ENCODE measurements at places on chromosomes 6 and 20.

GRCh38 chr6:47160702-47161101, 118.6 kb upstream of the ADGRF1 start:
- no peaks in the 10 kb centered on the region for H3K27me3 ChIP-seq
- no peak overlapping the region for H3K27ac ChIP-seq
- no peak for DNase-seq
- H3K36me3 ChIP-seq = no peaks in the 10 kb centered on the region

GRCh38 chr20:43448748-43449535, 8.8 kb upstream of the SRSF6 start:
- no peak overlapping the region for H3K27ac ChIP-seq
- no peaks in the 10 kb centered on the region for H3K36me3 ChIP-seq
- peaks cover 10% of the 10 kb centered on the region for H3K27me3 ChIP-seq
- H3K4me3 ChIP-seq = no peak overlapping the region

GRCh38 chr6:139159016-139159415, 24.1 kb downstream of the HECA start:
- no peaks in the 10 kb centered on the region for H3K27me3 ChIP-seq
- H3K4me3 ChIP-seq = no peak overlapping the region
- DNase-seq = no peak
- no peak overlapping the region for H3K27ac ChIP-seq
- peaks cover 6% of the 10 kb centered on the region for H3K4me1 ChIP-seq
- H3K36me3 ChIP-seq = no peaks in the 10 kb centered on the region

GRCh38 chr20:46752728-46753127, 43.3 kb downstream of the SLC2A10 start:
- H3K27me3 ChIP-seq = peaks cover 15% of the 10 kb centered on the region
- H3K36me3 ChIP-seq = no peaks in the 10 kb centered on the region
- no peak overlapping the region for H3K27ac ChIP-seq
- no peak overlapping the region for H3K4me3 ChIP-seq

- H3K27me3 ChIP-seq = no peaks in the 10 kb centered on the region
- peak overlapping the region; percentile 70 for H3K4me3 ChIP-seq
- H3K27ac ChIP-seq = peak overlapping the region; percentile 89
- peaks cover 19% of the 10 kb centered on the region for H3K36me3 ChIP-seq
- H3K4me1 ChIP-seq = peaks cover 17% of the 10 kb centered on the region
Measured at GRCh38 chr6:12014027-12014872, 2.1 kb downstream of the HIVEP1 start.

- no peaks in the 10 kb centered on the region for H3K27me3 ChIP-seq
- H3K4me3 ChIP-seq = peak overlapping the region; percentile 32
- H3K27ac ChIP-seq = no peak overlapping the region
- no peak for DNase-seq
- H3K36me3 ChIP-seq = no peaks in the 10 kb centered on the region
Measured at GRCh38 chr6:122322824-122323223, 76.6 kb upstream of the HSF2 start.

DNA sequence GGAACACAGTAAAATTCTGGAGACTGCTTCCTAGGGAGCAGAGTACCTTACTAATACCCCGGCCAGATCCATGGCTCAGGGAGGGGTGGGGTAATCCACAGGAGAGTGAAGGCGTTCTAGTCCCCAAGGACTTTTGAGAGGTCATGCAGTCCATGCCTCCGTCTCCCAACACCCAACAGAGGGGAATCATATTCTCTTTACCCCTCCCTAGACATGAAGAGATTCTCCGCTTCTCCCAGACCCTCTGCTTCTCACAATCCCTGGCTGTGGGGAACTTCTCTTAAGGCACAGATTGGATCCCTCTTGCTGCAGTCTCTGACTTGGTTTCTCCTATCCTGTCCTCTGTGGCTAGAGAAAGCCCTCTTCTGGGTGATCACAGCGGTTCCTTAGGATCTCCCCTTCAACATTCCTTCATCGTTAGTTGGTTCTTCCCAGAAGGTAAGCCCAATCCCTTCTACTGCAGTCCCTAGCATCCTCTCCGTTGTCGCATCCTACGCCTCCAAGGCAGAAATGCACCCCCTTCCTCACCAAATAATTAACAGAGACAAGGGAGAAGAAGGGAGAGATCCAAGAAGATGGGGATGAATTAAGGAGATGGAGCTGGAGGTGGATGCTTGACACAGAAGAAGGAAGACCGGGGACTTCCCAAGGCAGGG, 562 bp downstream of the GGT7 start:
- peak overlapping the region; percentile 70 for H3K4me3 ChIP-seq
- H3K4me1 ChIP-seq = peaks cover 21% of the 10 kb centered on the region
- DNase-seq = no peak

DNA sequence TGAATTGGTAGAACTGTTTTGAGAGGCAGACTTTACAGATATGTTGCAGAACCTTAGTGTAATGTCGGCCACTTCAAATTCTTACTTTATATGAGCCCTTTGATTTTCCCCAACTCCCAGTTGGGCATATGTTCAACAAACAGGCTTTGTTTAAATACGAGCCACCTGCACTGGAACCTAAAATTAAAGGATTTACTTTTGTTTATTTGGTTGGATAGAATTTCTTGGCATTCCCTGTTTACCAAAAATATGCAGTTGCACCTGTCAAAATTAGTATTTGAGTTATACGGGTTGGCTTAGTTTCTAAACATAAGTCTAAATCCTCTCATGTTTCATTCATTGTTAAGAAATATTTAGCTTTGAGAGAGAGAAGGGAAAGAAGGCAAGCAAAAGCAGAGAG, 2.4 kb upstream of the GLYATL3 start:
- H3K4me3 ChIP-seq = no peak overlapping the region
- H3K36me3 ChIP-seq = no peaks in the 10 kb centered on the region
- H3K27ac ChIP-seq = no peak overlapping the region
- no peaks in the 10 kb centered on the region for H3K27me3 ChIP-seq
- no peak for DNase-seq
- H3K4me1 ChIP-seq = no peaks in the 10 kb centered on the region

DNA sequence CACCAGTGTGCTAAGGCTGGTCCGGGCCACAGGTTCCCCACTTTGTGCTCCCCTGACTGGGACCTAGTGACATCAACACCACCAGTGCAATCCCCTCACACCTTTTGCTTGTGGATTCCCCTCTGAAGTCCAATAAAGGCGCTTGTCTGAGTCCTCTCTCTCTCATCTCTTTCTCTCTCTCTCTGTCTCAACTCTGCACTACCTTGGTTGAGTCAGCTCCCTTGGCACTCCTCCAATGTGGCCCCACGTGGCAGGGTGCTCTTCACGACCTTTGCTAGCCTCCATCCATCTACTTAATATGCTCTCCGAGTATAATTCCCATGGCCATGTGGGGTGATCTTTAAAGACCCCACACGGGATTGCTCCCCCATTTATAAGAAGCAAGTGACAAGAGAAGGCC, 385.0 kb downstream of the CD83 start:
- H3K4me3 ChIP-seq = no peak overlapping the region
- peaks cover 9% of the 10 kb centered on the region for H3K4me1 ChIP-seq
- no peaks in the 10 kb centered on the region for H3K27me3 ChIP-seq
- no peak overlapping the region for H3K27ac ChIP-seq
- peak; percentile 12 for DNase-seq

- H3K36me3 ChIP-seq = no peaks in the 10 kb centered on the region
- no peaks in the 10 kb centered on the region for H3K27me3 ChIP-seq
- H3K4me1 ChIP-seq = peaks cover 9% of the 10 kb centered on the region
- no peak overlapping the region for H3K27ac ChIP-seq
- H3K4me3 ChIP-seq = no peak overlapping the region
- DNase-seq = no peak
Measured at GRCh38 chr20:51525241-51526105, 17.0 kb downstream of the NFATC2 start.

DNA sequence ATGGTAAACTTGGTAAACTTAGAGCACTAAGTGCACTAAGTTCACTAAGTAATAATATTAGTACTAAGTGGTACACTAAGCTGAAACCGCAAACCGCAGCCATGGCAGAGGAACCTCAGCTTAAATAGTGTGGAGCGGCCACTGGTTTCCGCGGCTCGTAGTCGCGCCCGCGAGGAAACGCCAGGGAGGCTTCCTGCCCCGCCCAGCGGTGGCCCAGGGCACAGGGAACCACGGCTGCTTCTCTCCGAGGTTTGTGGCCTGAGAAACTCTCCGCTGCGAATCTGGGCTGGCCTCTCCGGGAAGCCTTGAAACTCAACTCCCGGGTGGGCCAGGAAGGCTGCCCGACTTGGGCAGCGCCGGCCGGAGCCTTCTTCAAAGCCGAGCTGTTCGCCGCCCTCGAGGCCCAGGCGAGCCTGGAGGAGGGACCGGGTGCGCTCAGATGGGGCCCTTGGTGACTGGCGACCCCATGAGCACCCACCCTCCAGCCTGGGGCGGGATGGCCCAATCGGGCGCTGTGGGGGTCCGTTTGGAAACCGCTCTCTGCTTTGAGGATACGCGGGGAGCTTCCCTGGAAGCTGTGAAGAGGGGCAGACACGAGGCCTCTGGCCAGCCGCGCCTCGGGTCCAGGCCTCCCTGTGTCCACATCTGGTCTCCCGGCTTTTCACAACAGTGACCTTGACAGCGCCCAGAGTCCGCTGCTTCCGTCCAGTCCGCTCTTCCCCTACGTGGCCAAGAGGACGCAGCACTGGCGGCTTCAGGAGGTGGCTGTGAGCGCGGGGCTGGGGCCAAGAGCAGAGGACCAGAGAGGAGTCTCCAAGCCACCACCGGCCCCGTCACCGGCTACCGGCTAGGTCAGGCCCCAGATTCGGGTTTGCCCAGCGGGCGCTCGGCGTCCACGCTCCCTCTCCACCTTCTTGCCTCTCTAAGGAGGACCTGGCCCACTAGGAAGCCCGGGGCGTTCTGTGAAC, 25.4 kb upstream of the HLA-E start:
- H3K4me3 ChIP-seq = no peak overlapping the region
- H3K36me3 ChIP-seq = no peaks in the 10 kb centered on the region
- H3K27ac ChIP-seq = no peak overlapping the region
- peaks cover 93% of the 10 kb centered on the region for H3K27me3 ChIP-seq
- H3K4me1 ChIP-seq = peaks cover 19% of the 10 kb centered on the region

DNA sequence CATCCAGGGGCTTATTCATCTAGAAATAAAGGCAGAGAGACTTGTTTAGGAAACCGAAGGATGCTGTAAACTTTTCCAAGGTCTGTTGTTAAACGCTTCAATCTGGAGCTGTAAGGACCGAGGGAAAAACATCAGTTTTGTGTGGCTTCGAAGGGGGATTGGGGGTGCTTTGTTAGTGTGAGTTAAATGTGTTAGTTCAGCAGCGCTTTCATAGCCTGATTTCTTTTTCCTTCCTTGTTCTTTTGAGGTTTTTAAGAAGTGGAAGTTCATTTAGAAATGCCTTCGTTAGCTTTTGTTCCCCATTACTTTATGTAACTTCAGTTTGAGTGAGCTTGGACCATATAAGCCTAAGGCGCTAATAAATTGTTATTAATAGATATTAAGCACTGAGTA, 1.5 kb downstream of the ANKS1A start:
- no peak overlapping the region for H3K27ac ChIP-seq
- no peaks in the 10 kb centered on the region for H3K36me3 ChIP-seq
- peaks cover 5% of the 10 kb centered on the region for H3K4me1 ChIP-seq
- no peaks in the 10 kb centered on the region for H3K27me3 ChIP-seq
- peak overlapping the region; percentile 90 for H3K4me3 ChIP-seq

DNA sequence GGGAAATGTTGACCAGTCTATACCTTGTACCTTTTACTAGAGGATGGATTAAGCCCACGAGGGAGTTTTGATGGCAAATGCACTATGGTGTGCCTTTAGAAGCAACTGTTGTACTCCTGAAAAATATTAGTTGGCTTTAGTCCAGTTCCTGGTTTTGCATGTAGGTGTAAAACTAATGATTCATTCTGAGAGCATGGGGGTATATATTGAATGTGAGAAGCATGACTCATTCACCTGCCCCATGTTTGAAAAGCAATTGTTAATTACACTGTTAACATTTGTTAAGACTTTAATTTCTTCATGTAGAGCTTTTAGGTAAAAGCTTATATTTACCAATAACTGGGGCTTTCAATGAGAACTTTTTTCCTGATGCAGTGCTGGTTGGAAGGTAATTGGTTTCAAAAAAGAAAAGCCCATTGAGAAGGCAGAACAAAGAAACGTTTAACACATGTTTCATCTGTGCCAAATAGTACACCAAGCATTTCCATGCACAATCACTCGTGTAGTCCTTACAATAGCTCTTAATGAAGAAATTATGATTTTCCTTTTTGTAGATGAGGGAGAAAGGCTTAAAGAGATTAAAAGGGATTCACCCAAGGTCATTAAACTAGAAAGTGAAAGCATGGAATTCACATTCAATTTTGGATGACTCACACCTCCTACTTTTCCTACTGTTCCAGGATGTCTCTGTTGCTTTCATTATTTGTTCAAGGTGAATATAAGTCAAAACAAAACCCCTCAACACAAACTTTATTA, 134.1 kb downstream of the CCDC170 start:
- H3K4me1 ChIP-seq = peaks cover 5% of the 10 kb centered on the region
- H3K27ac ChIP-seq = no peak overlapping the region
- H3K4me3 ChIP-seq = no peak overlapping the region
- no peaks in the 10 kb centered on the region for H3K27me3 ChIP-seq

DNA sequence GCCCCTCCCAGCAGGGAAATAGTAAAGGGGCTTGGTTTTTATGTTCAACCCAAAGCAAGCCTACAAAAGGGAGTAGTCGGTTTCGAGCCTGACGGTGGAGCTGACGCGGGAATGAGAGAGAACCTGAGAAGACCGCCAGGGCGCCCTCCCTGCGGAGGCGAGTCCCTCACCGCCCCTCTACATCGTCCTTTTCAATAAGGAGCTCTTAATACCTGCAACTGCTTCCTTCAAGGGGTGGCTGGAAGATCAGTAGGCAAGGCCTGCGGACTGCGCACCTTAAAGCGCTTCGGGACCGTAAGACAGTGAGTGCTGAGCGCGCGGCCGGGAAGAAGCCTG, 709 bp upstream of the ZNF76 start:
- peak overlapping the region; percentile 98 for H3K4me3 ChIP-seq
- H3K27me3 ChIP-seq = no peaks in the 10 kb centered on the region
- H3K27ac ChIP-seq = peak overlapping the region; percentile 94
- no peaks in the 10 kb centered on the region for H3K36me3 ChIP-seq
- H3K4me1 ChIP-seq = peaks cover 20% of the 10 kb centered on the region

GRCh38 chr6:17267566-17267965, 13.6 kb upstream of the RBM24 start:
- no peaks in the 10 kb centered on the region for H3K27me3 ChIP-seq
- no peak overlapping the region for H3K4me3 ChIP-seq
- no peaks in the 10 kb centered on the region for H3K36me3 ChIP-seq
